ENCODE measurements at places on chromosomes 1 and 21.

DNA sequence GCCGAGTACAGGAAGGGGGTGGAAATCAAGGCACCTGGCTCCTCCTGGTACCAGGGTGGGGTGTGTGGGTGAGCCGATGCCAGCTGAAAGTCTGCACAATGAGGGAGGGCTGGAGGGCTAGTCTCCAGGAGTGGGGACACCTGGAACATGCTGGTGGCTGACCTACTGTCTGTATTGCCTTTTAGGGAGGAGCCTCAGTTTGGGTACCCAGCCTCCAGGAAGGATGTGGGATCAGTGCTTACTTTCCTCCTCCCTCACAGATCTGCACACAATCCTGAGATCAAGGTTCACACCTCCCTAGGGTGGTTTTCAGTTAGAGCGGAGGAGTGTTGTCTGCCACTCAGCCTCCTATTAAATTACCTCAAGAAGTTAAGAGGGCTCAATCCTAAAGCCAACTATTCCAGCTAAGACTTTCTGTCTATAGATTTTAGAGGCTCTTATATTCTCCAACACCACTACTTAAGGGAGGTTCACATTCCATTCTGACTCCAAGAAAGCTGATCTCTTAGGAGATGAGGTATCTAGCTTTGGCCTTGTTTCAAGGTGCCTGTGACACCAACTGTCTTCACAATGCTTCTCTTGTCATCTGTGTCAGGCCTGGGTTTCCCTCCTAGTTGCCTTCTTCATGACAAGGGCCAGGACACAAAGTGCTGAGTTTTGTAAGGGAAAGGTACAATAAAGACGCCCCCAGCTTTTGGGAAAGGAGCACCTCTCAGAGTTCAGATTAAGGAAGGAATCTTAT is 15.7 kb downstream of the SSR2 start:
- DNase-seq = no peak

DNA sequence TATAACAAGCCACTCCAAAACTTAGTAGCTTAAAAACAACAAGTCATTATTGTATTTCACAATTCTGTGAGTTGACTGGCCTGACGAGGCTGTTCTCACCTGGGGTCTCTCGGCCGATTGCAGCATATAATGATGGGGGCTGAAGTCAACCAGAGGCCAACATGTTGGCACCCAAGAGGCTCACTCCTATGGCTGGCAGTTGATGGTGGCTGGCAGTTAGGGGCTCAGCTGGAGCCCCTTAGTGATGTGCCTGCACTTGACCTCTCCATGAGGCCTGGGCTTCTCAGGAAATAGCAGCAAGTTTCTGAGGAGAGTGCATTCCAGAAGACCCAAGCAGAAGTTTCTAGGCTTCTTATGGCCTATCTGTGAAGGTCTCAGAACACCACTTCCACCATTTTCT is 459.4 kb downstream of the NPHP4 start:
- DNase-seq = no peak

GRCh38 chr1:222941425-222941824 is 126.6 kb downstream of the DISP1 start:
- DNase-seq = no peak

DNA sequence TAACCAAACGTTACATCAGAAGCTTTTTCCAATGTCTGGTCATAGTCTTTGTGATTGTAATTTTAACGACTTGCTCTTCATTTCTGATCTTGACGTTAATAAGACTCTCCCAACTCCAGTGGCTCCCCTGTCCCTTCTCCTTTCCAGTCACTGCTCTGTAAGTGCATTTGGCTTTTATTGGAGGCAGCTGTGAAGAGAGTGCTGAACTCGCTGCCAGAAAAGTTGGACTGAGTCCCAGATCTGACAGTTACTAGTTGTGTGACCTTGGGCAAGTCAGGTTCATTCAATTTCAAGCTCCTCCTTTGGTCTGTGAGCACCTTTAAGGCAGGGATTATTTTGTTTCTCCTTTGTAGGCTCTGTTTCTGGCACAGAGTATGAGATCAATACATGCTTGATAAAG is 109.6 kb upstream of the TSPAN2 start:
- no peak for DNase-seq

- DNase-seq = no peak
Observed at GRCh38 chr1:231274119-231274825, 33.3 kb downstream of the GNPAT start.

GRCh38 chr1:82795508-82796149 is 994.9 kb downstream of the ADGRL2 start:
- DNase-seq = no peak

DNA sequence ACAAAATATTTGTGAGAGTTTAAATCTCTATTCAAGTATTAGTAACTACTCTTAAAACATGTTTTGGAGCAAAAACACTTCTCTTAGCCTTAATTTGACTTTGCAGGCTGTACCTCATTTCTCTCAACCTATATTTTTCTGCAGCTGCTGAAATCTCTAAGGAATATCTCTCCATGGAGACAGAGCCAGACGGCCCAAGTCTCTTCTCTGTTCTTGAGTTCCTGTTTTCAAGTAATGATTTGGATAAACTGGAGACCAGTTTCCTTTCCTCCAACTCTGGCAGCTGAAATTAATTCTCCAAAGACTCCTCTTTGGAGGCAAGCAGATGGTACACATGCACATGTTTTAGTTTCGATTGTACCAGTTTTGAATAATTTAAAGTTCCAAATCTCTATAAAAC is 659.7 kb upstream of the NEGR1 start:
- DNase-seq = no peak

DNA sequence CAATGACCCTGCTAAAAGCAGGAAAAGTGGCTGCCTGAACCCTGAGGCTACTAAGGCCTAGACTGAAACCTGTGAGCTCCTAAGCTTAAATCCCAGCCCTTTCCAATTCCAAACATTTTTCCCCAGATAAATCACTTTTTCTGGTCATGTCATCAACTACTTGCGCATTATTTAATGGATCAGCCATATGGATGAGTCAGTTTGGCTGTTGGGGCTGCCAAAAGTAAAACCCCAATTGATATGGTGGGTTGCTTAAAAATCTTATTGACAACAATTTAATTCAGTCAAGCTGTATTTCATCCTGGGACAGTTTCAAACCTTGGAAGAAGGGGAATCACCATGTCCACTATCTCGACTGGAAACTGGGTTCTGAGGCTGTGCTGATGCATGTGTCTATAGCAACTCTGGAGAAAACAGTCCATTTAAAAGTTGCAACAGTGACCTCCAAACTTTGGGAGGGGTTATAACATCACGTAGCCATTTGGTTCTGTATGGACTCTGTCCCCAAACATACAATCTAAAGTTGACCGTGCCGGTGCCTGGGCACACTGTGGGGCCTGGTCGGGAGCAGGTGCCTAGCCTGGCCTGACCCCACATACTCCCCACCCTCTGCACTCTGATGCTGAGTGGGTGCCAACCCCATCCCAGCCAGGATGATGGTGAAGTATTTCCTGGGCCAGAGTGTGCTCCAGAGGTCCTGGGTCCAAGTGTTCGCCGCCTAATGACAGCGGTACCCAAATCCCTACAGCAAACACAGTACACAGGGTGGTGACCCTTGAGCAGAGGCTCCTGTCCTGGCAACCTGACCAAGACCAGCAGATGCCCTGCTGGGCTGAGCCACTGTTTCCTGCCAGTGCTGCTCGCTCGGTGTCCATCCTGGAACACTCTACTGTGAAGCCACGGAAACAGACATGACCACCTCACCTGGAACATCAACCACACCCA is 46.5 kb upstream of the LRRC52 start:
- DNase-seq = no peak

DNA sequence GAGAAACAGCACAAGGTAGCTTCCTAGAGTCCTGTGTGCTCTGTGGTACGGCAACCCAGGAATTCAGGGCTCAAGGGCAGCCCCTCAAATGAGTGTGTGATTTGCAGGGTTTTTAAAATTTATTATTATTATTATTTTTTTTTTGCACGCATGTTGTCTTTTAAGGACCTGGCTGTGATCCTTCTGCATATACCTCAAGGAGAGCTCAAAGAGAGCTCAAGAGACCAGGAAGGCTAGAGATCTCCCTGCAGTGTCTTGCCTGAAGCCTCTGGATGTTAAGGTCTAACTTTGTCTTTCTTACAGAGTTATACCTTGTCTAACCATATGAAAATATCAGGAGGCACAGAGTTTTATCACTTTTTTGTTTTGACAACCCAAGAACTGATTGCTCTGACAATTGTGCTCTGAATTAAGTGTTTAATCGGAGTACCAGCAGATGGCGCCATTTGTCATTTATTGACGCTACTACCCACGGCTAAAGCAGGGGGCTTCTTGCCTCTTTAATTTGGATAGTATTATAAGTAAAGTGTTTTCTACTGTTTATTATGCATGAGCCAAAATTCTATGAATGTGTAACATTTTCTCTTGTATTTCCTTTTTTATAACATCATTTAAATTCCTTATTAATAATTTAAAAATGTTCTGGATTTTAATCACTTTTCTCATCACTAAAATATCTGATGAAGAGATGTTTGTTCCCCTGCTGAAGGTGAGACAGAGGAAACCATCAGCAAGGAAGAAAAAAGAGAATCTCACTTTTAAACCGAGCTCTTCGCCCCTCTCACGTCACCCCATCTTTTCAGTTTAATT is 35.8 kb upstream of the LMO4 start:
- DNase-seq = no peak
